ENCODE measurements at places on chromosomes 2 and 18.

GRCh38 chr2:176584333-176584732 lies 315.1 kb downstream of the MTX2 start:
- no peak overlapping the region for H3K4me3 ChIP-seq
- peaks cover 2% of the 10 kb centered on the region for H3K4me1 ChIP-seq
- no peaks in the 10 kb centered on the region for H3K36me3 ChIP-seq
- no peak for DNase-seq
- no peak overlapping the region for H3K27ac ChIP-seq
- H3K27me3 ChIP-seq = peaks cover 19% of the 10 kb centered on the region

GRCh38 chr2:160269365-160269764 lies 69.3 kb upstream of the ITGB6 start:
- peaks cover 35% of the 10 kb centered on the region for H3K36me3 ChIP-seq
- H3K4me3 ChIP-seq = peak overlapping the region; percentile 63
- peaks cover 9% of the 10 kb centered on the region for H3K27me3 ChIP-seq

GRCh38 chr2:141720476-141720875 lies 410.3 kb downstream of the LRP1B start:
- DNase-seq = no peak
- no peak overlapping the region for H3K27ac ChIP-seq
- no peaks in the 10 kb centered on the region for H3K36me3 ChIP-seq
- H3K27me3 ChIP-seq = no peaks in the 10 kb centered on the region
- no peak overlapping the region for H3K4me3 ChIP-seq

DNA sequence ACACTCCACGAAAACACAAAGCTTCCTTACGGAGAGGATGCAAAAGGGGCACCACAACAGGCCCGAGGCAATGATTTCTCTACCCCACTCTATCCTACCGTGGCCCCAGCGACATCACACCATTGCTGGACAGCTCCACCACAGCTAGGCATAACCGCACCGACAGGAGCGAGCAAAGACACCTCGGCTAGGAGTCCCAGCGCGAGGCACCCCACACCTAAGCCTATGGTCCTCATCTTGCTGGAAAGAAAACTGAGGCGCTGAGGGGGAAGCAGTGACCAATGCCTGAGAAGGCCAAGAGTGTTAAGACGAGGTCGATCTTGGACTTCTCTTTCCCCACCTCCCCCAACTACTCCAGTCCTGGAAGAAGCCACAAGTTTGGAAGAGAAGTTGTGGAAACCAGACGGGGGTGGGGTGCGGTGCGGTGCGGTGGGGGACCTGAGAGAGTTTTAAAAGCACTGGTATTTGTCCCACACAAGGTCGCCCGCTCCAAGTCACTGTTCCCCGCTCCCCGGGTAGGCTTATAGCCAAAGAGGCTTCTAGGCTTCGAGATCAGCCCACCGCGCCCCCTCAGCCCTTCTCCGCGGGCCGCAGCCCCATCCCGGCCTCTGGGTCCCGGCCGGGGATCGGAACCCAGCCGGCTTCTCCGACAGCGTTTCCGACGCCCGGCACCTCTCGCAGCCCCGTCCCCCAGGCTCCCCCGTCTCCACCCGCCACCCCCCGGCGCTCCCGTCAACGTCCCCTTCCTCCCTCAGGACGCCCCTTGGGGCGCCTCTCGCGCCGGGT lies 766 bp downstream of the PDE6D start:
- peak; percentile 40 for DNase-seq
- H3K36me3 ChIP-seq = no peaks in the 10 kb centered on the region
- H3K4me3 ChIP-seq = peak overlapping the region; percentile 88
- H3K27ac ChIP-seq = peak overlapping the region; percentile 45
- peaks cover 12% of the 10 kb centered on the region for H3K27me3 ChIP-seq

- H3K4me3 ChIP-seq = no peak overlapping the region
- no peak for DNase-seq
- H3K36me3 ChIP-seq = no peaks in the 10 kb centered on the region
- H3K27ac ChIP-seq = no peak overlapping the region
- no peaks in the 10 kb centered on the region for H3K4me1 ChIP-seq
These were observed 30.1 kb downstream of the MLPH start for GRCh38 chr2:237517163-237517562.

DNA sequence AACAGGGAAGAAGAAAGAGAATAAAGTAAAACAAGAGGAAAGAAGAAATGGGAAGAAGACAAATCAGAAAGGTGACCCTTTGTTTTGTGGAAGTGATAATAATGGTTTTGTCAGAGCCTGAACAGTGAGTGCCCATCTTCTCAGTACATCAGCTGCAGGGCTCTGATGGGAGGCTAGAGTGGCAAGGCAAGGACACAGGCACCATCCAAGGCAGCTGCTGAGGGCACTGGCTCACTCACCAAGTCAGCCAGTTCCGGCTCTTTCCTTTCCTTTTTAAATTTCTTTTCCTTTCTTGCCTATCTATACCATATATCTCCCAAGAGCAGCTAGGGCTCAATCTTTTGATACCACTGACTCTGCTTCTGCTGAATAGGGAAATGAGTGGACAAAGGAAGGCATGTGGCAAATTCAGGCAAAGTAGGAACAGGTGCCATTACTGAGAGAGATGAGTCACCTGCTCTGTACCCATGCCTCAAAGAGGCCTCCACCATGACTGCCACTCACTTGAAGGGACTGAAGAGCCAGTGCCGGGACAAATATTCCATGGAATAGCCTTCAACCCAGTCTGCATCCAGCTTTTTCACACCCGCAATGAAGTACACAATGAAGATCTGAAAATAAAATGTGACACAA lies 6.2 kb downstream of the GGCX start:
- no peak for DNase-seq
- no peak overlapping the region for H3K4me3 ChIP-seq
- no peaks in the 10 kb centered on the region for H3K27me3 ChIP-seq
- H3K27ac ChIP-seq = no peak overlapping the region
- H3K4me1 ChIP-seq = peaks cover 19% of the 10 kb centered on the region

DNA sequence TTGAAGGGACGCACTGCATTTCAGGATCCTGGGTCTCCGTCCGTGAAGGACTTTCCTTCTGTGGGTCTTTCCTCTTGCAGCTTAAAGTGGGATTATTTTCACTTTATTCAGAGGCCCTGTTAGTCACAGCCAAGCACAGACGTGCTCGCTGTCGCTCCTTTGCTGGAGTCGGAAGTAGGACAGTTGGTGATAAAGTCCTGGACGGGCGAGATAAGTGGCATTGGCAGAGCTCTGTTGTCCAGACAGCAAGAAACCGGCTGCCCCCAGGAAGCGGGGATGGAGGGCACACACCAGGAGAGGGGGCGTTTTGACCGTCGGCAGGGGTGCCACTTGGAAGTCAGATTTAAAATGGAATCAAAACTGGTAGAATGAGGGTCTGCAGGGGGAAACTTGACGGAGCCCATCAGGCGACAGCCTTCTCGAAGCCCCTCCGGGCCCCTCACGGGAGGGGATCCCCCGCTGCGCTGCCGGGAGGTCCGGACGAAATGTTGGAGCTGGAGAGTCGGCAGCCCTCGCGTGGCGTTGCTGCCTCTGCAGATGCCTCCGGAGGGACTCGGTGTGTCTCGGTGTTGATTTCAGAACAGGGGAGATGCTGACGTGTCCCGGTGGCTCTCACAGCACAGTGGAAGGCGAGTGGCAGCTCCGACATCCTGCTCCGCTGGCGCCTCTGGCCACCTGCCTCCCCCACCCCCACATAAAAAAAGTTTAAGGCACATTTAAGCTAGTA lies 124.2 kb downstream of the NFATC1 start:
- H3K4me3 ChIP-seq = peak overlapping the region; percentile 51
- DNase-seq = peak; percentile 68
- H3K27me3 ChIP-seq = no peaks in the 10 kb centered on the region
- peaks cover 11% of the 10 kb centered on the region for H3K36me3 ChIP-seq
- H3K27ac ChIP-seq = peak overlapping the region; percentile 89

DNA sequence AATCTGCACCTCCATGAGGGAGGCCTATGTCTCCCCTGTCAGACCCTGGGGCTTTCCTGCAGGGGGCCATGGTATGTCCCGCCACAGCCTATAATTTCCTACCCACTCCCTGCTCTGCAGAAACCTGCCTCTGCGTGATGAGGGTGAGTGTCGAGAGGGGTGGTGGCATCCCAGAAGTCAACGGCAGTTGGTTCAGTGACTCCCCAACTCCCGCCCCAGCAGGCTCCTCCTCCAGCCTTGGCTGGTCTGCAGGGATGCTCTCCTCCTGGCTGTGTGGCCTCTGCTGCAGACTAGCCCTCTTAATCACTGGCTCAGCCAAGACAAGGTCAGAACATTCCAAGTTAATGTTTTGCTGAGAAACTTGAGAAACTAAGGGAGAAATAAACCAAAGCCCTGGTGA lies 13.3 kb downstream of the CELF4 start:
- H3K4me3 ChIP-seq = no peak overlapping the region
- H3K27me3 ChIP-seq = no peaks in the 10 kb centered on the region
- no peak overlapping the region for H3K27ac ChIP-seq
- no peaks in the 10 kb centered on the region for H3K36me3 ChIP-seq

DNA sequence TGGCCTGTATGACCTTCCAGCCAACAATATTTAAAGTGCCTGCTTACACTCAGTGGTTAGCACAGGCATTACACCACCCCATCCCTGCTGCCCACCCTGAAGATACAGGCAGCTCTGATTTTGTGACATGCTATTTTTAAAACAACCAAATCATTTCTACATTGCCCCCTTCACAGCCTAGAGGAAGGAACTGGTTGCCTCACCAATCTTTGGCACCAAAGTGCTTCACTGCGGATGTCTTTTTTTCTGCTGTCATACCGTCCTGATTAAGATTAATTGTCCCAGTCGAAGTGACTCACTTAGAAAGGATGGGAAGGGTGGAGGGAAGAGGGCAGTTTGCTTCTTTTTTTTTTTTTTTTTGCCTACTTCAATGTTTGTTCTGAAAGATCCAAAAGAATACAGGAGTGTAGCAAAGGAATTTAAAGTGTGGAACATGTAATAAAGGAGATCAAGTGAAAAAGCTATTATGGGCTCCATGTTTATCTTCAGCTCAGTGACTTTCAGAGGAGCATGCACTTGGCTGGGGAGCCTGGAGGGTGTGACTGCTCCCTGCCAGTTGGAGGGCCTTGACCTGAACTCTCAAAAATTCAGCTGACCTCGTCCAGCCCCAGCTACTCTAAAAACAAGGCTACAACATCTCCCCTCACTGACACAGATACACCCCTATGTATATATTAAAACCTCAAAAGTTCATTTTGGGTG lies 501.1 kb upstream of the TNP1 start:
- no peaks in the 10 kb centered on the region for H3K4me1 ChIP-seq
- no peaks in the 10 kb centered on the region for H3K36me3 ChIP-seq
- H3K4me3 ChIP-seq = no peak overlapping the region

GRCh38 chr2:3476321-3476984 lies 42.9 kb downstream of the ADI1 start:
- no peak for DNase-seq
- peaks cover 7% of the 10 kb centered on the region for H3K36me3 ChIP-seq
- H3K27me3 ChIP-seq = no peaks in the 10 kb centered on the region
- H3K4me1 ChIP-seq = no peaks in the 10 kb centered on the region
- no peak overlapping the region for H3K4me3 ChIP-seq

DNA sequence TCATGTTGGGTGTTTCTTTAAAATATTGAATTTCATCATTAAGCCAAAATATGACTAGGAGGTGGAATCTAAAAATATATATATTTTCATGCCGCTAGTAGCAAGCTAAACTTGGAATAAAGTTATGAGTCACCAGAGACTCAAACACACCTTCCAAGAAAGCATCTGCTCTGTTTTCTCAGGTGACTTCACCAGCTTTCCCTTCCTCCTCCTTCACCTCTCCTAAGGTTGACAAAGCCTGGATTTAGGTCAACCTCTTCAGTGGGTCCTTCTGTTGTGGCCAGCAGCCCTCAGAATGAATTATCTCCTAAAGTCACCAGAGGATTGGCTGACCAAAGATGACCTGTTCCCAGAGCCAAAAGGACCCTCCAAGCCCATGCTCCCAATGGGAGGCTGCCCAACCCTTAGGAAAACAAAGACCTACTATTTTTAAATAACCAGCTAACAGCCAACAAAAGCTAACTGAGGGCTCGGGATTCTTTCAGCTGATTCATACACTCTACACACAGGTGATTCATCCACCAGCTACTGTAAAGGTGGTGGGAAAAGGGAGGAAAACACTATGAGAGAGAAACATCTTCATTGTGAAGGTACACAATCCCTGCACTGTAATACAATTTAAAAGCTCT lies 113.9 kb downstream of the MYO5B start:
- H3K36me3 ChIP-seq = no peaks in the 10 kb centered on the region
- peaks cover 20% of the 10 kb centered on the region for H3K27me3 ChIP-seq
- H3K27ac ChIP-seq = no peak overlapping the region
- no peak for DNase-seq
- H3K4me3 ChIP-seq = no peak overlapping the region

GRCh38 chr2:167940346-167940725 lies 307.1 kb downstream of the STK39 start:
- DNase-seq = no peak
- H3K36me3 ChIP-seq = no peaks in the 10 kb centered on the region
- no peak overlapping the region for H3K4me3 ChIP-seq
- H3K27ac ChIP-seq = no peak overlapping the region

DNA sequence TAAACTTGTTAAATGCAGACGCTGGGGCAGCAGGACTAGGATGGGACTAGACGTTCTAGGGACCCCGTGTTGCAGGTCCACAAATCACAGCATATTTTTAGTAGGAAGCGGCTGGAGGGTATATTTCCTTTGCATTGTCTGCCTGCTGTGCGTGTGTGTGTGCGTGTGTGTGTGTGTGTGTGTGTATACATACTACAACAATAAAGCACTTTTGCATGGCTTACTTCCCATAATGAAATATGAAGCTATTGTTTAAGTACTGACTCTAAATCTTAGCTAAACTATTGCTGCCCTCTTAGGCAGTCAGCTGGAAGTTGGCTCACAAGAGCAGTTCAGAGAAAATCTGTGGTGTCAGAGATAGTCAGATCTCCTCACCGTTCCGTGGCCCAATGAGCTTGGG lies 133.4 kb downstream of the CABLES1 start:
- H3K36me3 ChIP-seq = peaks cover 11% of the 10 kb centered on the region
- H3K4me1 ChIP-seq = peaks cover 34% of the 10 kb centered on the region
- no peak for DNase-seq
- H3K27ac ChIP-seq = peak overlapping the region; percentile 69

DNA sequence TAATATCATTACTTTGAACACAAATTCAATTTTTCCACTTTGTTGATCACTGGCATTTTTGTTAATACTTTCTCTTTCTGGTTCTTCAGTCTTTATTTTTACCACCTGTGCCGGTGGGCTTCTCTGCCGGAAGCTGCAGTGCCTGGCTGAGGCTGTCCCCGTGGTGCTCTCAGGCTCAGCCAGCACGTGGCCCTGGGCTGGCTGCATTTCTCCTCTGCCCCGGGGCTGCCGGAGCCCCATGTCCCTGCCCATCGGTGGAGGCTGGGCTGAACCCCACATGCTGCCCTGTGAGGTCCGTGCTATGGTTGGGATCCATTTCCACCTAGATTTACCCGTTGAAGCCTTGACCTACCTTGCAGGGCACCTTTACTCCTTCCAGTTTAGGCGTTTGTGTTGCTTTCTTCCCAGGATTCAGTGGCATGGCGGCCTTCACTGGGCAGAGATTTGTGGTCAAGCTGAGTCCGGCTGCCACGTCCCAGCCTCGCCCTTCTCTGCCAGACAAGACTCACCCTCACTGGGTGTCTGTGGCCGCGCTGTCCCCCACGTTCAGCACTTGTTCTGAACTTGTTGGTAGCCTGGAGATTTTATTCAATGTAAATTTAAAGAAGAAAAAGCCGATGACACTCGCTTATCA lies 12.8 kb upstream of the TMEM18 start:
- H3K27ac ChIP-seq = no peak overlapping the region
- H3K4me1 ChIP-seq = no peaks in the 10 kb centered on the region
- no peak overlapping the region for H3K4me3 ChIP-seq
- no peak for DNase-seq
